A549 treated with dexamethasone at 1 μM for 4 hours (cell line): ENCODE measurements at places on chromosomes 3 and 15. TPM values are rescaled to one million over a fixed set of nuclear protein-coding genes. Genes with fewer than 3 reads are reported as not detected.

Gene PBRM1
- total RNA-seq, result 9.8 to 19.7 TPM (median 16.7 TPM) in 5 replicates

Gene DPPA4
- not detected in 5 replicates for total RNA-seq

Gene TRH
- not detected in 5 replicates for total RNA-seq

Gene PARP9
- total RNA-seq, result 5.2 to 6.4 TPM (median 6.0 TPM) in 5 replicates

Gene ROPN1
- not detected in 5 replicates for total RNA-seq

Gene CCDC191
- total RNA-seq, result 1.4 to 2.1 TPM (median 1.7 TPM) in 5 replicates
